ENCODE measurements at places on chromosomes 16 and 17. TPM values are rescaled to one million over a fixed set of nuclear protein-coding genes. Genes with fewer than 3 reads are reported as not detected.

DNA sequence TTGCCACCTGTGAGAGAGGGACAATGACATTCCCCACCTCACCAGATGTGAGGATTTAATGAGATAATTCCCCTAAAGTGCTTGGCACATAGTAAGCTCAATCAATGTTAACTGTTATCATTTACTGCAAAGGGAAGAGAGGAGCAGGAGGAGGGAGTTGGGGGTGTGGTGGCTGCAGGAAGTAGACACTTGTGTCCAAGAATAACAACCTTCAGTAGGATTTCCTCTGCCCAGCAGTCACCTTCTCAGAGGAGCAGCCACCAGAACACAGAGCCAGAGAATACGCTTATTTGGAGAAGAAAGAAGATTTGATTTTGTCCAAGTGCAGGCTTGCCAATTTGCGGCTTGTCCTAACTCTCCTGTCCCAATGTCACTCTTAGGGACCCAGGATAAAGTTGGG is 10.2 kb downstream of the CBX4 start:
- no peak for DNase-seq
- no peak overlapping the region for H3K4me3 ChIP-seq
- H3K27ac ChIP-seq = no peak overlapping the region
- H3K4me1 ChIP-seq = peaks cover 32% of the 10 kb centered on the region

DNA sequence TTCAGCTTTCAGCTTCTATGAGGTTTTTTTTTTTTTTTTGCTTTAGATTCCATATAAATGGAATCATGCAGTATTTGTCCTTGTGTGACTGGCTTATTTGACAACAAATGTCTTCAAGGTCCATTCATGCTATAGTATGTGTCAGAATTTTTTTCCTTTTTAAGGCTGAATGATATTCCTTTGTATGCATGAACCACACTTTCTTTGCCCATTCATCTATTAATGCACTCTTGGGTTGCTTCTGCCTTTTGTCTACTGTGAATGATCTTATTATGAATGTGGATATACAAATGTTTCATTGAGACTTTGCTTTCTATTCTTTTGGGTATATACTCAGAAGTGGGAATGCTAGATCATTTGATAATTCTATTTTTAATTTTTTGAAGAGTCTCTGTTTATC is 27.0 kb upstream of the LRRC75A start:
- no peak for DNase-seq
- no peaks in the 10 kb centered on the region for H3K4me1 ChIP-seq

- no peak overlapping the region for H3K4me3 ChIP-seq
- H3K36me3 ChIP-seq = no peaks in the 10 kb centered on the region
- no peaks in the 10 kb centered on the region for H3K27me3 ChIP-seq
Measured at GRCh38 chr16:75402159-75402820, 31.0 kb downstream of the CFDP1 start.

DNA sequence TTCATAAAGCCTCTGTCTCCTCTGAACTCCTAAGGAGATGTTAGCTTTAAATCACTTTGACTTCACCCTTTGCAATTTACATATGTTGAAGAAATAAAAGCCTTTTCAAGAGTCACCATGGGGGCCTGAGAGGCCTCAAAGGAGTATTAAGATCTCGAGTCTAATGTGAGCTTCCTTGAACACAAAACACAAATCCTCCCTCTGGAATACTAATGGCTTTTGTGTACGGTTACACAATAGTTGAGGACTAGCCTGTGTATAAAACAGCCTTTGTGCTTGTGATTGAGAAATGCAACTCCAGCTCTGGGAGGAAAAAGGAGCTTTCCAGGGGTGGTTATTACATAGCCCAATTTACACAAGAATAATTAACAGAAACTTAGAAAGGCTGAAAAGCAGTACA is 1140.2 kb downstream of the CDH11 start:
- DNase-seq = peak; percentile 55
- H3K27me3 ChIP-seq = no peaks in the 10 kb centered on the region
- H3K27ac ChIP-seq = no peak overlapping the region

GRCh38 chr16:69741519-69741918 is 13.2 kb downstream of the NOB1 start:
- no peak overlapping the region for H3K27ac ChIP-seq
- DNase-seq = no peak
- no peaks in the 10 kb centered on the region for H3K4me1 ChIP-seq
- peaks cover 54% of the 10 kb centered on the region for H3K36me3 ChIP-seq
- no peak overlapping the region for H3K4me3 ChIP-seq

DNA sequence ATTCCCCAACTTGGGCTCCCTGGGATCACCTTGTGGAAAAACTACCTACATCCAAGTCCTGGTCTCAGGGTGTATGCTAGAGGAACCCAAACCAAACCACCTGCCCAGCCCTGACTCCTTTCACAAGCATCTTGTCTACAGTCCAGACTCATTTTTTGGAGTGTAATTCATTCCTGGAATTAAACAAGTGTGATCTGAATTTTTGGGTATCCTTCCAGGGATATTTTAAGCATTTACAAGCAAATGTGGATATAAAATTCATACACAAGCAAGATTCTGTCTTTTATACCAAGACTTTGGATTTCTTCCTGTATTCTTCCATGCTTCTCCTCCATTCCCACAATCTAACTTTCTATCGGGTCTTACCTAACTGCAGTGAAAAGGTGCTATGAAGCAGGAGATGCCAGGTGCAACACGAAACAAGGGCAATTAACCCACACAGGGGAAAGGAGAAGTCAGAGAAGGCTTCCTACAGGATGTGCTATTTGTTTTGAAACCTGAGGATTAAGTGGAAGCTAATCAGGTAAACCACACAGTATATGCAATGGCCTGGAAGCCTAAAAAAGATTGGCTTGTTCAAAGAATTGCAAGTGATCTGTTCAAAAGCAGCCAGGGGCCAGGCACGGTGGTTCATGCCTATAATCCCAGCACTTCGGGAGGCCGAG is 417.2 kb upstream of the C16orf82 start:
- no peak for DNase-seq
- H3K4me1 ChIP-seq = no peaks in the 10 kb centered on the region
- H3K27ac ChIP-seq = no peak overlapping the region
- H3K27me3 ChIP-seq = no peaks in the 10 kb centered on the region
- H3K4me3 ChIP-seq = no peak overlapping the region

DNA sequence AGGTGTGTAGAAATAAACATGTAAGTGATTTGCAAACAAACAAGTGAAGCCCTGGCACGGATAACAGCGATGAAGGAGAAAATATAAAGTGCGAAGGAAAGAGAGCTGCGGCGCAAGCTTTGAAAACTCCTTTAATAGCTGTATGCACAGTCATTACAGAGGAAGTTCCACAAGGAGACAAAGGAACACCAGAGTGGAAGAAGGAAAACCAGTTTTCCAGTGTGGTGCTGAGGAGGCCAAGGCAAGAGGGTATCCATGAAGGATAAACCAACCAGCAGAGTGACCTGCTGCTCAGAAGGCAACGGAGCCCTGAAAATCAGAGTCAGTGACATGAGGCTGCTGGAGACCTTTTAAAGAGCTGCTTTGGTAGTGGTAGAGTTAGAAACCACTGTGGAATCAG is 24.4 kb downstream of the METTL16 start:
- no peaks in the 10 kb centered on the region for H3K36me3 ChIP-seq
- H3K27me3 ChIP-seq = no peaks in the 10 kb centered on the region
- no peak overlapping the region for H3K27ac ChIP-seq
- DNase-seq = no peak
- peaks cover 45% of the 10 kb centered on the region for H3K4me1 ChIP-seq
- no peak overlapping the region for H3K4me3 ChIP-seq

DNA sequence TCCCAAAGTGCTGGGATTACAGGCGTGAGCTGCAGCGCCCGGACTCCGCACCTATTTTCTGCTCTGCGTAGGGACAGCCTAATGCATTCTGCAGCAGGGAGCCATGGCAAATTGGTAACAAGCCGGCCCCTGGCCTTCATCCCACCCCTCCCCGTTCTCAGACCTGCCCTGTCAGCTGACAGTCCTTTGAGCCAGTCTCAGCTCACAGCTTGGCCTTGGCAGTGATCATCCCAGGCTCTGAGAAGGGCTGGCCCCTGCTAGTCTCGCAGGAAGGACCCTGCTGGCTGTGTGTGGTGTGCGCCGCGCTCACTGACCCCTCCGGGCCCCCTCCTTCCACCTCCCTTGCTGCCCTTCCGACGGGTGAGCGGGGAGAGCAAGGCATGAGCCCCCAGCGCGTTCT is 10.3 kb upstream of the NPTX1 start:
- no peaks in the 10 kb centered on the region for H3K4me1 ChIP-seq
- DNase-seq = no peak
- H3K27ac ChIP-seq = no peak overlapping the region
- H3K36me3 ChIP-seq = no peaks in the 10 kb centered on the region
- no peak overlapping the region for H3K4me3 ChIP-seq
- peaks cover 9% of the 10 kb centered on the region for H3K27me3 ChIP-seq

GRCh38 chr16:89974870-89975269 is 26.3 kb downstream of the DEF8 start:
- DNase-seq = no peak
- H3K27ac ChIP-seq = no peak overlapping the region
- peaks cover 6% of the 10 kb centered on the region for H3K36me3 ChIP-seq
- H3K27me3 ChIP-seq = no peaks in the 10 kb centered on the region

DNA sequence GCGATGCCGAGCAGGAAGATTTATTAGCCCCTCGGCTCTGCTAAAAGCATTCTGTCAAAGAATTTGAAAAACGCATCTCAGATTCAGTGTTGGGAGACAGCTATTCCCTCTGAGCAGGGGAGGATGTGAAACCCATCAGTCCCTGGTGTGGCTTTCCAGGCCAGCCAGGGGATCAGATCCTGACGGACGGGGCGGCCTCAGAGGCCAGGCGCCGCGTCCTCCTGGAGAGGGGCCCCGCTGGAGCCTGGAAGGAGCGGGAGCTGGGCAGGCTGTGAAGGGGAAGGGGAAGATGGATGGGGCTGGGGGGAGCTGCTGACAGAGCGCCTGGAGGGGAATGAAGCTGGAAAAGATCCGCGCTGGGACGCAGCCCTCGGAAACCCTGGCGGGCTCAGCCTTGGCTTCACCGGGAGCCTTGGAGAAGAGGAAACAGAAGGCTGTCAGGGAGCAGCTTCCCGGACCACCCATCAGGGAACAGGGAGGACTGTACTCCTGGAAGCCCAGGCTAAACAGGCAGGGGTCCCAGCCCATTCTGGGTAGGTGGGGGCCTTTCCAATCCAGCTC is 358.0 kb downstream of the C16orf95 start:
- no peak overlapping the region for H3K4me3 ChIP-seq
- H3K27ac ChIP-seq = no peak overlapping the region
- no peaks in the 10 kb centered on the region for H3K36me3 ChIP-seq

DNA sequence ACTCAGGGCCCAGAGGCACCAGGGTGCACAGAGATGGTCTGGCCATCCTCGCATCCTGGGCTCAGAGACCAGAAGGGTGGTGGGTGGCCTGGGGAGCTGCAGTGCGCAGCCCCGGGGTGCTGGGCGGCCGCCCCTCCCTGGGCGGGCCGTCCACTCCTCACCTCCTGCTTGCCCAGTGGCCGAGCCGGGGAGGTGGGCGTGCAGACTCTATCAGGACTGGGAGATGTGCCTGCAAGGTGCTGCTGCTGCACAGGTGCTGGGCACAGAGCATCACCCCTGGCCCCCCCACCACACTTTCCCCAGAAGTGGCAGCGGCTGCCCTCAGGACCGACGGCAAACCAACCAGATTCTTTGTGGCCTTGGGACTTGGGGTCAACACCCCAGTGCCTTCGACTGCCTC is at the start of gene SCN4A:
Gene SCN4A (minus strand): TSS at position 123 of the 400 bp plus-strand sequence. CDS start 77 bp downstream, at position 46.
- H3K36me3 ChIP-seq = no peaks in the 10 kb centered on the region
- no peak within 1 kb of the TSS for H3K27ac ChIP-seq
- no peaks in the 10 kb centered on the region for H3K4me1 ChIP-seq
- no peak within 1 kb of the TSS for H3K4me3 ChIP-seq
- no peaks in the 10 kb centered on the region for H3K27me3 ChIP-seq
- no peak for DNase-seq

DNA sequence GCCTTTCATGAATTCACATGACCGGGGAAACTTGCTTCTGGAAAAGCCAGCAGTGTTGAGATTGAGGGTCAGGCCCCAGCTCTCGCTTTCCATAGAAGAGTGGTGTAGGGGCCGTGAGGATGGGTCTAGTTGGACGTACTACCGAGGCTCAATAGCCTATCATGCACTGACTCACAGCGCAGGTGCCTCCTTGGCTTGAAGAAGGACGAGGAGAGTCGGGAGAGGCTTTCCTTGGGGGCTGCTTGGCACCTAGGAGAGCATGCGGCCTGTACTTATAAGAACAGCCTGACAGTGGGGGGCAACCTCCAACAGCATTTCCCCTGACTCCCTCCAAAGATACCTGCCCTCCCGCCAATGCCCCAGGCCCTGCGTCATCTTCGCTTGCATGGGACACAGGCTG is 37.6 kb downstream of the WSCD1 start:
- H3K4me1 ChIP-seq = peaks cover 3% of the 10 kb centered on the region
- no peaks in the 10 kb centered on the region for H3K36me3 ChIP-seq
- no peak overlapping the region for H3K27ac ChIP-seq
- DNase-seq = no peak

DNA sequence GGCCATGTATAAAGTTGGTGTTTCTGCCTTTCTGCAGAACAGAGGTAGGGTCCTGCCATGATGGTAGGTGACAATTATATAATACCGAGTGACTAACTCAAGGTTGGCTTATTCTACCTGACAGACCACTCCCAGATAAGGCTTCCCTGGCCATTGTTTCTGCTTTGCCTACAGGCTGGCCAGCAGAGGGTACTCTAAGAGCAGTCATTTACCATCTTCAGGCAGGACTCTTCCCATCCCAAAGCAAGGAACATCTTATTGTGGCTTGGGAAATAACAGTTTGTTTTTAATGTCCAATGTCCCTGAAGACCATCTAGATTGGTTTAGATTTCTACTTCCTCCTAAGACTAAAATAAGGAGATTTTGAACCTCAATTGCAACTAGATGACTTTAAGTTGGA is 74.1 kb downstream of the SNX11 start:
- DNase-seq = peak; percentile 78
- H3K4me1 ChIP-seq = peaks cover 22% of the 10 kb centered on the region
- H3K4me3 ChIP-seq = no peak overlapping the region
- H3K27me3 ChIP-seq = no peaks in the 10 kb centered on the region

GRCh38 chr16:62638964-62639870 is 603.0 kb upstream of the CDH8 start:
- H3K4me3 ChIP-seq = no peak overlapping the region
- DNase-seq = no peak
- no peaks in the 10 kb centered on the region for H3K4me1 ChIP-seq
- H3K27me3 ChIP-seq = no peaks in the 10 kb centered on the region
- no peak overlapping the region for H3K27ac ChIP-seq

- H3K27me3 ChIP-seq = no peaks in the 10 kb centered on the region
- no peak overlapping the region for H3K4me3 ChIP-seq
- no peak overlapping the region for H3K27ac ChIP-seq
- peaks cover 5% of the 10 kb centered on the region for H3K36me3 ChIP-seq
Measured at GRCh38 chr16:47787696-47788095, 326.6 kb downstream of the PHKB start.

GRCh38 chr17:78558181-78558850 is 18.9 kb downstream of the DNAH17 start:
- H3K36me3 ChIP-seq = no peaks in the 10 kb centered on the region
- no peak for DNase-seq
- H3K4me1 ChIP-seq = no peaks in the 10 kb centered on the region
- H3K27ac ChIP-seq = no peak overlapping the region

Gene NPTX1
- 20.1 TPM for total RNA-seq

Gene CCDC92B
- 8.4 TPM for total RNA-seq

Gene TBC1D3K
- not detected for total RNA-seq

Gene FSCN2
- total RNA-seq = not detected

Gene TBX6
- total RNA-seq = 2.3 TPM

Gene ZNF597
- total RNA-seq = 3.8 TPM

Gene MEFV
- 0.19 TPM for total RNA-seq

Gene HBZ
- total RNA-seq = not detected
